Stimulated activated CD4-positive, alpha-beta T cell treated with anti-CD3 and anti-CD28 coated beads, Interleukin-1b, Interleukin-23, amount 100 ng/mL, for 1 hour (primary cell): ENCODE measurements at places on chromosomes 12 and 14.

DNA sequence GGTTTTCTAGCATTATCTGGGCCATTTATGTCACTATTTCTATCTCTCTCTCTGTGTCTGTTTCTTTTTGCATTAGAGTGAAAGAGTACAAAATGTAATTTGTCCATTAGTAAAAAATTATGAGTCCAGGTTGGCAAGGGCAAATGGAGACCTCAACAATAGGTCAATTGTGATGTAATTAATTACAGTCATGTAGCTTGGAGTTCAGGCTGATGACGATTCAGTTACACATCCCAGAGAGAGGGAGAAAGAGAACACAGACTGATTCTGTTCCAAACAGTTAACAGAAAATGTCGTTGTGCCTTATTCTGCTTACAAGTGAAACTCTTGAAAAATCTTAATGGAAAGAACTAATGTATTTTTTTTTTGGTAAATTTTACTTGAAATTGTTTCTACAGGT is 83.3 kb downstream of the ATXN7L3B start:
- DNase-seq: no peak

GRCh38 chr12:108884116-108885012 is 4.5 kb downstream of the DAO start:
- DNase-seq: peak; percentile 51

- DNase-seq: no peak
Measured at GRCh38 chr14:92952481-92953298, 29.7 kb downstream of the CHGA start.

DNA sequence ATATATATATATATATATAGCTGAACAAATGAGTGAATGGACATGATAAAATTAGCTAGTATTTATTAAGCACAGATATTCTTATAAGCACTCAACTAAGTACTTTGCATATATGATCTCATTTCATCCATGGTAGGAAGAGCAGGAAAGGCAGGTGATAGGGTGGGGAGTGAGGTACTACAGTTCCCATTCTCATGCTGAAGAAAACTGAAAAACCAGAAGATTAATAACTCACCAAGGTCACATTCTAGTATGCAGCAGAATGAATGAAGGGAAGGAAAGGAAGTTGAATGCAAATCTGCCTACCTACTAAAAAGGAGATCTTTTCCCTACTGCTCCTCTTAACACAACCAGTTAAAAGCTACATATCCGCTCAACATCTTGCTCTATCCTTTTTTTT is 298.1 kb upstream of the TMPO start:
- no peak for DNase-seq

- DNase-seq: no peak
Measured at GRCh38 chr14:27367345-27367744, 769.5 kb upstream of the NOVA1 start.

DNA sequence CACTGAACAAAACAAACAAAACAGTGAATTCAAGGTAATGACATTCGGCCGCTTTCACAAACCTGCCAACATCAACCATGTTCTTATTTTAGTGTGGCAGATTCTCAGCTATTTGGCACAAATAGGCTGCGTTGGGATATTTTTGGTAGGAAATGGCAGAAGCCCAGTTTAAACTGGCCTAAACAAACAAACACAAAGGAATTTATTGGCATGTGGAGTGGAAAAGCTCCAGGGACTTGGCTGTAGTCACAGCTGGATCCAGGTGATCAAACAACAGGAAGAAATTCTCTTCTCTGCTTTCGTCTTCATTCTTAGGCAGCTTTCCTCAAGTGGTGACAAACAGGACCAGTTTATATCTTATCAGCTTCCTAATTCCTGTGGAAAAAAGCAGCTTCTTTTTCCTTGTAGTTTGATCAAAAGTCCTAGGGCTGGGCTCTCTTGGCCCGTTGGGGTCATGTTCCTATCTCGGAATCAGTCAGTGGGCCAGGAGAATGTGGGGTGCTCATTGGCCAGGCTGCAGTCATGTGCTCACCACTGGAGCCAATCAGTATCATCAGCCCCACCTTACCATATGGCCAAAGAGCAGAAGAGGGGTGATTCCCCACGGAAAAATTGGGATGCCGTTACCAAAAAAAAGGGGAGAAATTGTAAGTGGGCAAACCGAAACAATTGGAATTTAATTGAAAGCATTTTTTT is 22.6 kb downstream of the C12orf75 start:
- DNase-seq: no peak

DNA sequence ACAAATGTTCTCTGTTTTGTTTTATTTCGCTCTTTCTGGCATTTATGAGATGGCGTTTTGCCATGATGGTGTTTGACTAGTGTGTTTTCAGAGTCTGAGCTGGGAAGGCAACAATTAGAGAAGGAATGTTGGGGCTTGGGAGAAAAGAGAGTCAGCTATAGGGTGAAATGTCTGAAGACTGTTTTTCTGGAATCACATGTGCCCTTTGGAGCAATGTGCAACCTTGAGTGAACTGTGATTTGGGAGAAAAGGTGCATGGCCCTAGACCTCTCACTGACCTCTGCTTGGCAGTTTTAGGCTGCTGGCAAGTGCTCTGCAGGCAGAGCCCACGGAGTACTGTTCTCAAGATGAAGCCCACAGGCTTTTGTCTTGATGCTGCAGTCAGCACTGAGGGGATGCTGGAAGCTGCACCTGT is 379.9 kb upstream of the PDE3A start:
- DNase-seq: no peak

GRCh38 chr12:43151441-43151981 is 400.5 kb downstream of the ADAMTS20 start:
- DNase-seq: no peak

- DNase-seq: no peak
Measured at GRCh38 chr12:81543621-81544139, 215.5 kb downstream of the PPFIA2 start.

DNA sequence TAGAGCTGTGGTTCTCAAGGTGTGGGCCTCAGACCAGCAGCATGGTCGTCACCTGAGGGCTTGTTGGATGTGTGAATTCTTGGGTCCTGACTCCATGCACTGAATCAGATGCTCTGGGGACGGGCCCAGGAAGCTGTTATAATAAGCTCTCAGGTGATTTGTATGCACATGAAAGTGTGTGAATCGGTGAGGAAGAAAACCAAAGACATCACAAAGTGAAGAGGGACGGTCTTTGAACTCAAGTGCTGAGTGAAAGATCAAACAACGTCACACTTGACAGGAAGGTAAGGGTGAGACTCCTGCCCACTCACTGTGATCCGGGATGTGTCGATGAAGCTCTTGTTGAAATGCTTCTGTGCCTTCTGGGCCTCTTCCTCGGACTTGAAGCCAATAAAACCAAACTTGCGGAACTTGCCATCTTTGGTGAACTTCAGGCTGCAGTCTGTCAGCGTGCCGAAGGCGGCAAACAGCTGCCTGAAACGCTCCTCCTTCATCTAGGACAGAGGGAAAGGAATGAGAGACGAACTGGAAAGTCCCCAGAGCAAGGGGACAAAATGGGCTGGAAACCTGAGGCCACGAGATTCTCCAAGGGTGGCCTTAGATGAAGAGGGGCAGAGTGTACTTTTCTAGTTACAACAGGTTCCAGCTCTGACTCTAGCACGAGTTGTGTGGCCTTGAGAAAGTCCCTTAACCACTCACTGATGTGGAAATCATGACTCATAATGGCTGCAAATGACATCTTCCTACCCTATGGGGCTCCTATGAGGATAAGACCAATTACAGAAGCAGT is 4.0 kb downstream of the RBM19 start:
- no peak for DNase-seq

GRCh38 chr12:7709969-7710675 is 1.1 kb upstream of the DPPA3 start:
- DNase-seq: no peak

DNA sequence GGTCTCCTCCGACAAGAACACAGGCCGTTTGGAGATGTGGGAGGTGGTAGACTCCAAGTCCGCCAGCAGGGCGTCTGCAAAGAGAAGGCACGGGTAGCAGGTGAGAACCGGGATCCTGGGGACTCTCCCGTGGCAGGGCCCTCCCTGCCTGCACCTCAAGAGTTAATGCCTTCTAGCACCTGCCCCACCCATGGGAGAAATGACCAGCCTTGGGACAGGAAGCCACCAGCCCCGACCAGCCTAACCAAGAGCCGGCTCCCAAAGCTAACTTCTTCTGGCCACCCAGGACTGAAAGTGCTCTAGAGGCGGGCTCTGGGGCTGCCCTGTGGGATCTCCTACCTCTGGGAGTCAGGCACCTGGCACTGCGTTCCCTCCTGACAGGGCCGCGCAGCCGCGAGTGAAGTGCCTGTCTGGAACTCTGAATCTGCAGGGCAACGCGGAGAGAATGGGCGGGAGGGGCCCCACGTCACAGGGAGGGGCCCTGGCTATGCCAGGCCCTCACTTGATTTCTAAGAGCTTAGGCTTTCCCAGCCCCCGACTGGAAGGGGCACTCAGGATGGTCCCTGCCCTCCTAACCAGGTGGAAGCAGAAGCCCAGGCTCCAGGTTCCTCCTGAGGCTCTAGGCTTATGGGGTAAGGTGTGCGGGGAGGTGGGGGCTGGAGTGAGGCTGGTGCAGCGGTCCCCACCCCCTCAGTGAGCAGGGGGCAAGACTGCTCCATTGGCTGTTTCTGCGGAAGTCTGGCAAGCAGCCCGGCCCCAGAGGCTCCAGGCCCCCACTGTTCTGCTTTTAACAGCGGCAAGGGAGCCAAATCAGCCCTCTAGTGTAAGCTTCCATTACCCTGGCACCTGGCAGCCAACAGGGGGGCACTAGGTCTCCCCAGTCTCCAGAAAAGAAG is 23.6 kb upstream of the RPLP0 start:
- no peak for DNase-seq

- DNase-seq: no peak
Measured at GRCh38 chr12:128004383-128004938, 262.5 kb upstream of the TMEM132C start.

DNA sequence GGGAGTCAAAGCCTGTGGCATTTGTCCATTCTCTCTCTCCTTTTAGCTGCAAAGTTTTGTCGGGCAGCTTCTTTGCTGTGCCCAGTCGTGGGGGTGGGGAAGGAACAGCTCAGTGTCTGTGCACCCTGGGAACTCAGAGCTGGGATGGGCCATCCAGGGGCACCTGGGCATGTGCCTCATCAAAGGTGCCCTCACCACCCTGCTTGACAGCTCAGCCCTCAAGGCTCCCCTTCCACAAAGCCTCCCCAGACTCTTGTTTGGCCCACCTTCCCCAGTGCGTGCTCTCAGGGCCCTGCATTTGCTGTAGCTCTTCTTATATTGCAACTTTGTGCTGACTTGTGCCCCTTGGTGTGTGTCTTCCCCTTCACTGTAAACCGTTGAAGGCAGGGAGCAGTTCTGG is 112.6 kb downstream of the ESRRB start:
- no peak for DNase-seq

DNA sequence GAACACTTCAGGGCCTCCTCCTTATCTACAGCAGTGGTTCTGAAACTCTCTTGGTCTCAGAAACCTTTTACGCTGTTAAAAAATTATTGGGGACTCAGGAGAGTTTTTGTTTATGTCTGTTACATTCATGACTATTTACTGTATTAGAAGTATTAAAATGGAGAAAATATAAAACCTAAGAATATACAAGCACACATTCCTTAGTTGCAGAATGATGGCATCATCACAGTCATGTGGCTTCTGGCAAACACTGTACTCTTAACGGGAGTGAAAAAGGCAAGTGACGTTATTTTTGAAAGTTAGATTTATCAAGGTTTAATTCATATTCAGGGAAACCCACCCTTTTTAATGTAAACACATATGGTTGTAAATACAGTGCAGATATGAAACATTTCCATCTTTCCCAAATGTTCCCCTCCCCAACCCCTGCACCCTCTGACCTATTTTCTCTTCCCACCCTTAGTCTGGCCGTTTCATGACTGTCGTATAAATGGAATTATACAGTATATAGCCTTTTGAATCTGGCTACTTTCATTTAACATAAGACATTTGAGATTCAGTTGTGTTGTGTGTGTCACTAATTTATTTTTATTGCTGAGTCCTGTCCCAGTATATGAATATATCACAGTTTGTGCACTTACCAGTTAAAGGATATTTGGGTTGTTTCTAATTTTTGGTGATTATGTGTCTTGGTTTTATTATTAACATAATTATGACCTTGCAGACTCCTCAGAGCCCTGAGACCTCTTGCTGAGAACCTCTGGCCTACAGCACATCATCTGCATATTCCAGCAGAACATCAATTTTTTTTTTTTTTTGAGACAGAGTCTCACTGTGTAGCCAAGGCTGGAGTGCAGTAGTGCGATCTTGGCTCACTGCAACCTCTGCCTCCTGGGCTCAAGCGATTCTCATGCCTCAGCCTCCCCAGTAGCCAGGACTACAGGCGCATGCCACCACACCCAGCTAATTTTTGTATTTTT is 457.0 kb downstream of the PCNX1 start:
- DNase-seq: no peak

DNA sequence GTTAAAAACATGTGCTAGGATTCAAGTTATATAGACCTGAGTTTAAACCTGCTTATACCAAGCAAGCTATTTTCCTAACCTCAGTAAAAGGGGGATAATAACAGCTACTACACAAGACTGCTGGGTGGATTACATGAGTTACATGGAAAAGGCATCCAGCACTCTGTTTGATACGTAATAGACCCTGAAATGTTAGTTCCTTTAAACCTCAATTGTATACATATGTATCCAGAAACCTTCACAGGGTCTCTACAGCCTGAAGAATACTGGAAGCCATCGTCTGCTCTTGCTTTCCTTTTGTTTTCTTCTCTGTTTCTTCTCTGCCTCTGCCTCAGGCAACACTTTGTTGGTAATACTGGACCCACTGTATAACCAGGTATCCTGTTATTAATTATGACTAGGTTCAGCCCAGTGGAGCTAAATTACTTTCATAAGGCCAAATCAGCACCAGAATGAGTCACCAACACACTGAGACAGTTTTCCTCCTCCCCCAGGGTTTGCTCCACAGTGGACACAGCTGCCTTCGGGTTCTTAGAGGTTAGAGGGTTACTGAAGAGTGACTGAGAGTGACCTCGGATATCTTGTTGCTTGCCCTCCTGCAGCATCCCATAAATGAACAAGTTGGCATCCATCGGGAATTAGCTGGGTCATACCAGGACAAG is 127.1 kb downstream of the CAPZA3 start:
- DNase-seq: no peak

DNA sequence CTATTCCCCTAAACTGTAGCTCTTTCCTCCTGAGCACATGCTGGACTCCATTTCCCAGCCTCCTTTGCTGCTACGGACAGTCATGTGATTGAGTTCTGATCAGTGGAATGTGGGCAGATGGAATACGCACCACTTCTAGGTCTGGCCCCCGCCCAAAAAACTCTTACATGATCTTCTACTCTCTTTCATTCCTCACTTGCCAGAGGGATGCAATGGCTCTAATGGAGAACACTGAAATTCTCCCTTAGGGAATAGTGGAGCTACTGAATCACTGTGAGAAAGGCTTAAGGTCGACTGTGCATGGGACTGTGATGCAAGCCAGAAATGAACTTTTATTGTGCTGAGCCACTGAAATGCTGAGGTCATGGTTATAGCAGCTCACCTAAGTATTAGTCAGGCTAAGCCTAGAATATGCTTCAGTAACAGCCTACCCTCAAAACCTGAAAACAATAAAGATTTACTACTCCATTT is 13.0 kb upstream of the TMED2 start:
- no peak for DNase-seq

- DNase-seq: no peak
Measured at GRCh38 chr12:74441872-74442271, 95.8 kb upstream of the ATXN7L3B start.

- no peak for DNase-seq
Measured at GRCh38 chr14:59919570-59920377, at the start of gene LRRC9. LRRC9 (plus strand) TSS chr14:59920144.
